ENCODE measurements at places on chromosomes 13 and 19.
A peak's percentile ranks its signal among the peaks of the same experiment; 100 is the strongest.

GRCh38 chr19:46755077-46755852, 9.0 kb upstream of the STRN4 start:
- no peak for DNase-seq

DNA sequence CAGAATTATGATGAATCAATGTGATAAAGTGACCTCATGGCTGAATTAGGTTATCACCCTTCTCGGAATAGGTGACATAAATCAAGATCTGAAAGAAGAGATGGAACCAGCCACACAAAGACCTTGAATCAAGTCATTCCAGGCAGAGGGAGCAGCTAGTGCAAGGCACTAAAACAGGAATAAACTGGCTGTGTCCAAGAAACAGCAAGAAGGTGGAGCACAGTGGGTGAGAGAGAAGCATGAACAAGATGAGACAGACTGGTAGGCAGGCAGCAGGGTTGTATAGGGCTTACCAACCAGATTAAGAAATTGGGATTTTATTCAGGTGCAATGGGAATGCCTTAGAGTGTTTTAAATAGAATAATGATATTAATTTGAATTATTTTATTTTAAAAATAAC, 470.3 kb downstream of the PCDH20 start:
- DNase-seq, result no peak

- DNase-seq, result no peak
These were observed 1208.0 kb downstream of the DIAPH3 start for GRCh38 chr13:58955546-58956385.

- no peak for DNase-seq
These were observed 30.2 kb upstream of the FREM2 start for GRCh38 chr13:38656699-38657098.

DNA sequence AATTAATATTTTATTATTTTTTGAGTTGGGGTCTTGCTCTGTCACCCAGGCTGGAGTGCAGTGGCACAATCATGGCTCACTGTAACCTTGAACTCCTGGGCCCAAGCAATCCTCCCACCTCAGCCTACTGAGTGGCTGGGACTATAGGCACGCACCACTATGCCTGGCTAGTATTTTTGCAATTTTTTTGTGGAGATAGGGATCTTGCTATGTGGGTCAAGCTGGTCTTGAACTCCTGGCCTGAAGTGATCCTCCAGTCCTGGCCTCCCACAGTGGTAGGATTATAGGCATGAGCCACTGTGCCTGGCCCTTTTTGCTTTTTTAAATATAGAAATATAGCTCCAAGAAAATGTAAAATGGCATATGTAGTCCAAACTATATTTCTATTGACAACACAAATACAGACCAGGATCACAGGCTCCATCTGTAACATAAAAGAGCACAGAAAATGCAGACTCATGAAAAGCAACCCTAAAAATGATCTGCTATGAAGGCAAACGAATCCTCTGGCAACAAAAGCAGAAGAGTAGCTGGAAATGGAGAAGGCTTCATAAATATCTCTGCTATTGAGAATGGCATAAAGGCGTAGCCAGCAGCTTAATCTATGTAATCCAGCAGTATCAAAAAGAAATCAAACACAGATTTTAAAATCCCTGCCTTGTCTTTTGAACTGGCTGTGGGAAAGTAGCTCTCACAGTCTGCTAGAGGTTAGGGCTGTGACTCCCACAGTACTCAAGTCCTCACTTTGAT, 200.6 kb downstream of the LHFPL6 start:
- DNase-seq, result no peak

DNA sequence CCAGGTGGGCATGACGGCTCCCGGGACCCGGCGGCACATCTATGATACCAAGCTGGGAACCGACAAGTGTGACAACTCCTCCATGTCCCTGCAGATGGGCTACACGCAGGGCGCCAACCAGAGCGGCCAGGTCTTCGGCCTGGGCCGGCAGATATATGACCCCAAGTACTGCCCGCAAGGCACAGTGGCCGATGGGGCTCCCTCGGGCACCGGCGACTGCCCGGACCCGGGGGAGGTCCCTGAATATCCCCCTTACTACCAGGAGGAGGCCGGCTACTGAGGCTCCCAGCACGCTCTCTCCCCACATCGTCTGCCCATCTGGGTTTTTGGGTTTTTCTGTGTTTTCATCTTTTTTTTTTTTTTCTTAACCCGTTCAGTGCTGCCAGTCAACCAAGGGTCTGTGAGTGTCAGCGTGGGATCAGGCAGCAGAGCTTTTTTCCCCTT, 2.3 kb upstream of the ABCA7 start:
- DNase-seq, result no peak

DNA sequence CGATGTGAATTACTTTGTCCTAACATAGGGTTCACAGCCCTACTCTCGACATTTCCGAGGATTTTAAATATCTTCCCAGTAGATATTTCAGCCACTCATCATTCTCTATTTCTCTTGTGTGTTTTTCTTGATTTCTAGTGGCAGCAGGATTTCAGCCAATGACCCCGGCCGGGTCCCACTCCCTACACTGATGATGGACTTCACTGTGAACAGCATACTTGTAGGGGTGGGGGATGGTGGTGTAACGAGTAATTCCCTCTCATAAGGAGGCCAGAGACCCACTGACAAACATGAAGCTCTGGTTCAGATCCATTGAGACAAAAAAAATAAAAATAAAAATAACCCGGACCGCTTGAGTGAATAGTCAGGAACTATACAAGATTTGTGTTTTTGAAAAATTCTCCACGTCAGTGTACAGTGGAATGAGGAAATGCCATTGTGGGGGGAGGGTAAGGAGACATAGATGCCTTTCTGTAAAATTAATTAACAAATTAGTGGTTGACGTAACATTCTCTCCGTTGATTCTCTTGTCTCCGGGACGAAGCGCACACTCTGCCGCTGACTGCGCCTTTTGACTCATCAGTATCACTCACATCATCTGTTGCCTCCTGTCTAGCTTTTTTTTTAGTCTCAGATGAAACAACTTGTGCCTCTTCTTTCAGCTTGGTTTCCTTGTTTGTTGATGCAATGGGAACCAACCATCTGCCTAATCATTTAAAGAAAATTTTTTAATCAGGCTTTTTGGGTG, 48.8 kb upstream of the IRS2 start:
- no peak for DNase-seq

GRCh38 chr19:55488986-55489710, 912 bp downstream of the SSC5D start:
- no peak for DNase-seq

GRCh38 chr19:507286-508203, at the start of gene TPGS1:
Gene TPGS1, plus strand, starts transcription at chr19:507497. Its CDS starts 10 bp downstream, at chr19:507507.
- no peak for DNase-seq

DNA sequence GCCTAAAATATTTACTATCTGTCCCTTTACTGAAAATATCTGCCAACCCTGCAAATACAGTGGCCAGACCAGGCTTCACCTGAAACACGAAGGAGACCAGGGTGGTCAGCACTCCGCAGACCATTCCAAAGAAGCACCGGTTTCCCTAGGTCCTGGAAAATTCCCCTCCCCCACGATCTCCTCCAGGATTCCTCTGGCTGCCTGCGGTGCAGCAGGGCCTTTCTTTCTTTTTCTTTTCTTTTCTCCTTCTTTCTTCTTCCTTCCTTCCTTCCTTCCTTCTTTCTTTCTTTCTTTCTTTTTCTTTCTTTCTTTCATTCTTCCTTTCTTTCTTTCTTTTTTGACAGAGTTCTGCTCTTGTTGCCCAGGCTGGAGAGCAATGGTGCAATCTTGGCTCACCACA, 152.7 kb downstream of the USP12 start:
- DNase-seq, result no peak

- no peak for DNase-seq
These were observed 40.7 kb upstream of the SERPINE3 start for GRCh38 chr13:51298812-51299211.

GRCh38 chr13:103349211-103349980, 283.2 kb upstream of the SLC10A2 start:
- no peak for DNase-seq

GRCh38 chr13:104106705-104107393, 1040.6 kb upstream of the SLC10A2 start:
- DNase-seq, result peak; percentile 77

DNA sequence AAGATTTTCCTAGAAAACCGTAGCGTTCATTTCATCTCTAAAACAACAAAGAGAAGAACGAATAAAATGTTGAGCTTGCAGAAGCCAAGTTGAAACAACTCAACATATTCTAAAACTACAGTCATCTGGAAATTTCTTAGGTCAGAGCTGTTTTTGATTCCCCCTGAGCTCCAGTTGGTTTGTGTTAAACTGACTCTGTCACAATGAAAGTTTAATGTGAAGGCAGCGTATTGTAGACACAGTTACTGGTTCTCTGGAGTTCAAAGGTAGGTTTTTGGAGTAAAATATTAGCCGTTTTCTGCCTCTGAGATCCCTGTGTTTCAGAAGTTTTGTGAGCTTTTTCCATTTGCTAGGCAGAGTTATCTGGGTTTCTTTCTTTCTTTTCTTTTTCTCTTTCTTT, 2.2 kb downstream of the ARHGEF7 start:
- DNase-seq, result no peak

DNA sequence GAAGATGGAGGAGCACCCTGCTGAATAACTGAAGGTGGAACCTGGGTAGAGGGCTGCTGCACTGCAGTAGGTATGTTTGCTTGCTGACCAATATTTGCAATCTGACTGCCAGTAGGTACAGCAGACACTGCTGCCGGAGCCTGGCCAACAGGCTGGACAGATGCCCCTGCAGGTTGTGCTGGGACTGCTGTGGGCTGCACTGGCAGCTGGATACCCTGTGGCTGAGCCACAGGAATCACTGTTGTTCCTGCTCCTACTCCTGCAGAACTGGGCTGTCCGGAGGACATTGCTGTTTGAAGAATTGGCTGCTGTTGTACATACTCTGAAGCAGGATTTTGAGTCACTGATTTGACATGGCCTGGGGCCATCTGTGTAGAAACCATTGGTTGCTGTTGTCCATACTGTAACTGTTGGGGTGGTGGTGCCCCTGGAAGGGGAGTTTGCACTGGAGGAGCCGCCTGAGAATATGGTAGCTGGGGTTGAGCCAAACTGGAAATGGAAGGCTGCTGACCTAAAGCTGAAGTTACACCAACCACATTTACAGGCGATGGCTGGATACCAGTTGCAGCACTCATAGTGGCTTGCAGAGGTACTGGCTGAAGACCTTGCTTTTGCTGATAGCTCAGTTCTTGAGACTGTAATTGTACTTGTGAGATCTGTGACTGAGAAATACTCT, 2.2 kb downstream of the TSC22D1 start:
- DNase-seq, result peak; percentile 77

DNA sequence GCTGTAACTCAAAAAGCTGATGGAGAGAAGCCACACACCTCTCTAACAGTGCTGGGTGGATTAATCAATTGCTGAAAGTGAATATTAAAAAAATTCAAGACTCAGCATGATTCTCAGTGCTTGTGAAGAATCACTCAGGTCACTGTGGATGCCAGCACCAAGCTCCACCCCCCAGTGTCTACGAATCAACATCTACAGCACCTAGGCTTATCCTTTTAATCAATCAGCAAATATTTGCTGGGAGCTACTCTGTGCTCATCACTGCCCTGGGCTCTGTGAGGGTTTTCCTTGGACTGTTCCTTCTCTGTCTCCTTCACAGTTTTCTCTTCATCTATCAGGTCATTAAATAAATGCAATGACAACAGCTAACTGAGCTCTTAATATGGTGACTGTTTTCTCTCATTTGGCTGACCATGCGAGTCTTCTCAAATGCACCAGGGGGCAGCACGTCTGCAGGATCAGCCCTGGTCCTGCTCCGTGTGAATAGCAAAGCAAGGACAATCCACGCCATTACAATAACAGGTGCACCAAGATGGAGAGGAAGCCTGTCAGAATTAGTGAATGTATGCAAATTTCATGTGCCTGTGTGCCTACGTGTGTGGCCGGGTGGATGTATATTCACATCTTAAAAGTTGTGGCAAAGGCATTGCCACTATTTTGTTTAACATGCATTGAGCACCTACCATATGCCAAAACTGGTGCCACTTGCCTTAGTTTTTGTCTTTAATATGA, 14.6 kb upstream of the C13orf42 start:
- peak; percentile 31 for DNase-seq

DNA sequence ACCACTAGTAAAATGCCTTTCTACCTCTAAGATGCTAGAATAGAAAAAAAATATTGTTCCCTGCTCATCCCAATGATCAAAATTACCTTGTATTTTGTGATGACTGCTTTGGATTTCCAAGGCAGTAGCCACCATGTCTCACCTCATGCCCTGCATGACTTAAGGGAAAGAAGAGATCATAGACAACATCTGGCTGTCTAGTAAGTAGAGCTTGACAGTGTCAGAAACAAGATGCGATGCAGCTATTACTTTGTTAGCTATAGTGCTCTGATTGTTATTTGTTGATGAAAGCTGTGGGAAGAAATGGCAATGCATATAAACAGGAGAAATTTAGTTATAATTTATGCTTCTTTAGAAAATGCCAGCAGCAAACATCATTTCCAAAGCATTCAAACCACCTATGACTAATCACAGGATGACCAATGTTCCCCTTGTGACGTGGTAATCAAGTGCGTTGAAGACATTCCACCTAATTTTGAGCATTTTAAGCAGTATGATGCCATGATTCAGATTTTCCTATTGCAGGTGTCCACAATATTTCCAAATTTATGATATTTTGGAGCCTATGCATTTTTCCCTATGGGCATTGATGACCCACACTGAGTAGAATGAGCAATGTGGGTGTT, 308.3 kb downstream of the KCNRG start:
- peak; percentile 89 for DNase-seq

Measured in renal cortical epithelial cell (primary cell).